ENCODE measurements at places on chromosomes 2 and 18. TPM values are rescaled to one million over a fixed set of nuclear protein-coding genes. Genes with fewer than 3 reads are reported as not detected.

DNA sequence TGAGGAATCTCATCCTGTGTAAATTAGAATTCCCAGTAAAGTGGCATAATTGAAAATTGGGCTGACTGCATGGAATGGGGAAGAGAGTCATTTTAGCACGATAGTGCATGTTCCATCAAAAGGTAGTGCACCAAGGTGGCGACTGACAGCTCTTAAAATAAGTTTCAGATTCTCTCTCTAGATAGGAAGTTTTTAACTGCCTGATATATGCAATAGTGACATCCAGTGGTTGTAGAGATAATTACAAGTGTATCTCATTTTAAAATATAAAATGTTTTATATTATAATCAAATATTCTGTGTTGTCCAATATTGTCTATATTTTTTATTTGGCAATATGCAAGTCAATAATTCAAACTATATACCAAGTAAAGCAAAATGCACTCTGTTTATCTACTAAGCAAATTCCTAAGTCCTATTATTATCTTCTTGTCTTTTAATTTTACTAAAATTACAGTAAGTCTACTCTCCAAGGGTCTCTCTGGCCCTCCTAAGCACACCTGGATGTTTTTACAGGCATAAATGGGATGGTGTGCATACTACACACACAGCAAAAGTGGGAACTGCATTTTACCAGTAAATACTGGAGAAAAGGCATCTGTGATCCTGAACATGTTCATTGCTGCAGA, 397.7 kb upstream of the HNRNPA3 start:
- DNase-seq: no peak

DNA sequence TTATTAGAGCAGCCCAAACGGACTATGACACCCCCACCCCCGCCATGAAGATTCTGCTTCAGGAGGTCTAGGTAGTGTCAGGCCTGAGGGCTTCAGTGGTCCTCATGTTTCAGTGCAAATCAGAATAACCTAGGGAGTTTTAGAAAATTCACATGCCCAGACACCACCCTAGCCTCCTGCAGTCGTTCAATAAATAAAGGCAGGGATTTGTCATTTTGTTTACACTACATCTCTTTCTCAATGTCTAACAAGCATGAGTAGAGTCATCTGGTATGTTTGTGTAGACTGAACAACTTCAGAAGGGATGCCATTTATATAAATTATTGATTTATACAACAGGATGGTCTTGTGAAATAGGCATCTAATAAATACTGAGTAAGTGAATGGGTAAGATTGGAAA, 112.1 kb upstream of the SERPINE2 start:
- no peak for DNase-seq

The MAL gene
- total RNA-seq: 63.8 TPM

The SCYGR8 gene
- not detected for total RNA-seq

The RND3 gene
- total RNA-seq: 51.8 TPM

The UGT1A1 gene
- total RNA-seq: not detected
